CD4-positive, alpha-beta T cell treated with Interleukin-6 at 100 ng/mL for 8 hours (primary cell): ENCODE measurements at places on chromosomes 5 and 9.

DNA sequence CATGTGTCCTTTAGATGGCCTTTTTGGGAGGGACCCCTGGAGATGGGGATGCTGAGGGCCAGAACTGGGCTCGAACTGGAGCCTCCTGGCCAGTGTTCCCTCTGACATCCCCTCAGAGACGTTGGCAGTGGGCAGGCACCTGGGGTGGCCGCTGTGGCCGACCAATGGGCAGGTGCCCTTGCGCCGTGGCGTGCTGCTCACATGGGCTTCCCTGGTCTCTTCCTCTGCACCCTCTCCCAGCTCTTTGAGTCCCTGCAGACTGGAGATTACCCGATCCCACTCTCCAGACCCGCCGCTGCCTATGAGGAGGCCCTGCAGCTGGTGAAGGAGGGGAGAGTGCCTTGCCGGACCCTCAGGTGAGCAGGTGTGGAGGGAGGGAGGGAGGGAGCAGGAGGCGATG is 19.9 kb upstream of the DOLPP1 start:
- DNase-seq = no peak

DNA sequence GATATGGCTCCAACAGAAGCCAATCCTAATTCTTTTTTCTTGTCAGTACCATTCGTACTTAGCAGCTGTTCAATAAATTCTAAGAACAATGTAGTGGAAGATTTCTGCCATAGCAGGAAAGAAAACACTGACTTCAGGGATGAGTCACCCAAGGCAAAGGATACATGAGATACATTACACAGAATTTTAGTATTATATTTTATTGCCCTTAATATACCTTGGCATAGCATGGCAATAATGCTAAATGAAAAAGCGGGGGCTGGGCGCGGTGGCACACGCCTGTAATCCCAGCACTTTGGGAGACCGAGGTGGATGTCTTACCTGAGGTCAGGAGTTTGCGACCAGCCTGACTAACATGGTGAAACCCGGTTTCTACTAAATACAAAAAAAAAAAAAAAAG is 619.1 kb upstream of the DAB2 start:
- DNase-seq = no peak

GRCh38 chr5:37830348-37830747 is 9.5 kb downstream of the GDNF start:
- DNase-seq = no peak

GRCh38 chr9:14749741-14750211 is 27.2 kb upstream of the CER1 start:
- no peak for DNase-seq

- DNase-seq = no peak
Measured at GRCh38 chr9:98109052-98109451, 10.0 kb downstream of the TRIM14 start.
